ENCODE measurements at places on chromosomes 12 and 14.

- DNase-seq: no peak
- no peaks in the 10 kb centered on the region for H3K27me3 ChIP-seq
- no peaks in the 10 kb centered on the region for H3K4me1 ChIP-seq
- no peak overlapping the region for H3K27ac ChIP-seq
- H3K36me3 ChIP-seq: no peaks in the 10 kb centered on the region
- no peak overlapping the region for H3K4me3 ChIP-seq
These were observed 18.0 kb downstream of the ACACB start for GRCh38 chr12:109134186-109134917.

- DNase-seq: no peak
- H3K27ac ChIP-seq: no peak overlapping the region
- H3K36me3 ChIP-seq: peaks cover 81% of the 10 kb centered on the region
- no peaks in the 10 kb centered on the region for H3K27me3 ChIP-seq
- no peaks in the 10 kb centered on the region for H3K4me1 ChIP-seq
- H3K4me3 ChIP-seq: no peak overlapping the region
These were observed 9.7 kb downstream of the XPOT start for GRCh38 chr12:64413884-64414283.

GRCh38 chr12:69120354-69120753 lies 119.0 kb upstream of the CPSF6 start:
- H3K27me3 ChIP-seq: no peaks in the 10 kb centered on the region
- no peak overlapping the region for H3K27ac ChIP-seq
- H3K4me1 ChIP-seq: no peaks in the 10 kb centered on the region
- no peak overlapping the region for H3K4me3 ChIP-seq
- H3K36me3 ChIP-seq: no peaks in the 10 kb centered on the region
- no peak for DNase-seq

- DNase-seq: peak; percentile 81
- peak within 1 kb of the TSS; percentile 70 for H3K4me3 ChIP-seq
- no peaks in the 10 kb centered on the region for H3K27me3 ChIP-seq
- H3K36me3 ChIP-seq: no peaks in the 10 kb centered on the region
- peaks cover 15% of the 10 kb centered on the region for H3K4me1 ChIP-seq
These were observed at the start of gene MLH3 for GRCh38 chr14:75050852-75051555. Gene MLH3 (minus strand): TSS chr14:75051467. CDS start chr14:75049655, 1,812 bp downstream.

GRCh38 chr12:68246350-68246749 lies 7.1 kb downstream of the IL22 start:
- no peaks in the 10 kb centered on the region for H3K36me3 ChIP-seq
- H3K27ac ChIP-seq: no peak overlapping the region
- DNase-seq: no peak

- H3K27me3 ChIP-seq: no peaks in the 10 kb centered on the region
- peak; percentile 60 for DNase-seq
- peaks cover 20% of the 10 kb centered on the region for H3K36me3 ChIP-seq
- H3K4me1 ChIP-seq: peaks cover 30% of the 10 kb centered on the region
- peak overlapping the region; percentile 75 for H3K27ac ChIP-seq
These were observed 594 bp downstream of the TAMALIN start for GRCh38 chr12:52007158-52007921.

GRCh38 chr12:117417004-117417403 lies 55.6 kb upstream of the NOS1 start:
- H3K36me3 ChIP-seq: no peaks in the 10 kb centered on the region
- H3K4me3 ChIP-seq: no peak overlapping the region
- H3K4me1 ChIP-seq: no peaks in the 10 kb centered on the region
- H3K27me3 ChIP-seq: no peaks in the 10 kb centered on the region

DNA sequence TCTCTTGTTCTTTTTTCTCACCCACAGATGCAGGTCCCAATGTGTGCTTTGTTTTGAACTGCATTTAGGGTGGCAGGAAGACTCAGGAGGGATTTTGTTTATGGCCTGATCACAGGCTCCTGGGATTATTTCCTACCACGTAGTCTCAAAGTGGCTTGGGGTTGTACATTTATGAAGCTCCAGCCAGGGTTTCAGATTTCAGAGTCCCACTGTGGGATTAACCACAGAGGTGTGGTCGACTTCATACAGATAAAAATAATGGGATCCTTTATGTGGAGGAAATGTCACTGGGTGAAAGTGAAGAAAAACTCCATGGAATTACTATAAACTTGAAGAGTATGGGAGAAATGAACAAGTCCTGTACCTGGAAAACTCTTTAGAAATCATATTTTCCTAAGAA lies 14.2 kb upstream of the PPP1R1A start:
- H3K4me3 ChIP-seq: no peak overlapping the region
- H3K4me1 ChIP-seq: no peaks in the 10 kb centered on the region
- H3K27ac ChIP-seq: no peak overlapping the region
- H3K27me3 ChIP-seq: peaks cover 2% of the 10 kb centered on the region
- DNase-seq: no peak

- H3K4me1 ChIP-seq: peaks cover 8% of the 10 kb centered on the region
- H3K36me3 ChIP-seq: peaks cover 84% of the 10 kb centered on the region
- no peak overlapping the region for H3K4me3 ChIP-seq
- H3K27me3 ChIP-seq: no peaks in the 10 kb centered on the region
- H3K27ac ChIP-seq: no peak overlapping the region
These were observed 20.8 kb downstream of the RAB35 start for GRCh38 chr12:120095736-120096135.

DNA sequence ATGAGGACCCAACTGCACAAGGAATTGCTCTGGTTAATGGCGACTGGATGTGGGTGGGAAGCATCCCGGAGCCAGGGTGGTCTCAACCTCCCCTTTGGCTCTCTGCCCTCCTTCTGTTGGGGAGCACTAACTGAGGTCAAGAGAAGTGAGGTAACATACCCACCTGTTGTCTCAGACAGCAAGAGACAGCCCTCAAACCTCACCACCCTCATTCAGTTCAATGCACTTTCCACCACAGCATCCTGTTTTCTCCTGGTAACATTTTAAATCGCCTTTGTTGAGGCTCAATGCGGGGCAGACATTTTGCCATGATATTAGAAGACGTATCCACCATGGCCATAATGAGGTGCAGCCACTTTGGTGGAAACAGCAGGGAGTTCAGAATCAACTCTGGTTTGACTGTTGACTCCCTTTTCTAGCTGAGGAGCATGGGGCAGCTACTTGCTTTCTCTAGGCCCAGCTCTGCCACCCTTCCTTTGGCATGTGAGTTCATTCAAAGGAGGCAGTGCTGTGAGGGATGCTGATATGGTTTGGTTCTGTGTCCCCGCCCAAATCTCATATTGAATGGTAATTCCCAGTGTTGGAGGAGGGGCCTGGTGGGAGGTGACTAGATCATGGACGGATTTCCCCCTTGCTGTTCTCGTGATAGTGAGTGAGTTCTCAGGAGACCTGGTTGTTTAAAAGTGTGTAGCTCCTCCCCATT lies 338.6 kb downstream of the PCNX1 start:
- H3K27ac ChIP-seq: peak overlapping the region; percentile 11
- no peak for DNase-seq
- H3K27me3 ChIP-seq: no peaks in the 10 kb centered on the region
- H3K36me3 ChIP-seq: no peaks in the 10 kb centered on the region

GRCh38 chr12:132881818-132882217 lies 5.6 kb downstream of the CHFR start:
- no peak overlapping the region for H3K27ac ChIP-seq
- no peaks in the 10 kb centered on the region for H3K27me3 ChIP-seq
- H3K4me1 ChIP-seq: peaks cover 11% of the 10 kb centered on the region
- no peak overlapping the region for H3K4me3 ChIP-seq
- DNase-seq: no peak

DNA sequence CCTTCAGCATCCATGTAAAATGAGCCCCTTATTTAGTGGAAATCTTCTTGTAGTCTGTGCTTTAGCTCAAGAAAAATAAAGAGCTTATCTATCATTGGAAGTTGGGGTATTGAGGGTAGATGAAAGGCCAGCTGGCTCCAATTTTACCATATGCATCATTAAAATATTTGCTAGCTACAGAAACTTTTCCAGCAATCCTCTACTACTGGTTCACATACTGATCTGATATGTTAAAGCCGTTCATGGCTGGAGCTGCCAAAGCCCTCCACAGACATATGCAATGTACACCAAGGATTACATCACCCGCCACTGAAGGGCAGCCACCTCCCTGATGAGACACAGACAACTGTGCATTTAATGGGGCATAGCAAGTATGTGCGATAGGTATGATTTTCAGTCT lies 1205.3 kb downstream of the GALC start:
- H3K36me3 ChIP-seq: no peaks in the 10 kb centered on the region
- no peak overlapping the region for H3K4me3 ChIP-seq
- H3K27me3 ChIP-seq: no peaks in the 10 kb centered on the region
- no peak for DNase-seq

GRCh38 chr14:38074754-38075153 lies 132.9 kb upstream of the SSTR1 start:
- no peak overlapping the region for H3K4me3 ChIP-seq
- peak overlapping the region; percentile 11 for H3K27ac ChIP-seq
- DNase-seq: peak; percentile 25
- no peaks in the 10 kb centered on the region for H3K36me3 ChIP-seq

DNA sequence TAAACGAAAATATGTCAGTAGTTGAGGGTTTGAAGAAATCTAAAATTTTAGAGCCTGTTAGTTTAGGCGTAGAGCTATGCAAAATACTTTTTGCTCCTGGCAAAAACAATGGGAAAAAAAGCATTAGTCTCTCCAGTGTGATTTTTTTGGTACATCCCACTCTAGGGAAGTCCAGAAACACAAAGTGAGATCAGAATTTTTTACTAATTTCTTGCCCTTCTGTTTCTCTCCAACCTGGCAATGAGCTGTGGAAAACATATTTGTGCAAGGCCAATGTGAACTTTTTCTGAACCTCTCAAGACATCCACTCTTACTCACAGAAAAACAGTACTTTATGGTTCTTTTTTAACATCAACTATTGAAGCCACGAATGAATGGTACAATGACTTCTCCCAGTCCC lies 56.9 kb upstream of the DCN start:
- H3K4me1 ChIP-seq: no peaks in the 10 kb centered on the region
- no peaks in the 10 kb centered on the region for H3K27me3 ChIP-seq
- H3K27ac ChIP-seq: no peak overlapping the region
- DNase-seq: no peak

DNA sequence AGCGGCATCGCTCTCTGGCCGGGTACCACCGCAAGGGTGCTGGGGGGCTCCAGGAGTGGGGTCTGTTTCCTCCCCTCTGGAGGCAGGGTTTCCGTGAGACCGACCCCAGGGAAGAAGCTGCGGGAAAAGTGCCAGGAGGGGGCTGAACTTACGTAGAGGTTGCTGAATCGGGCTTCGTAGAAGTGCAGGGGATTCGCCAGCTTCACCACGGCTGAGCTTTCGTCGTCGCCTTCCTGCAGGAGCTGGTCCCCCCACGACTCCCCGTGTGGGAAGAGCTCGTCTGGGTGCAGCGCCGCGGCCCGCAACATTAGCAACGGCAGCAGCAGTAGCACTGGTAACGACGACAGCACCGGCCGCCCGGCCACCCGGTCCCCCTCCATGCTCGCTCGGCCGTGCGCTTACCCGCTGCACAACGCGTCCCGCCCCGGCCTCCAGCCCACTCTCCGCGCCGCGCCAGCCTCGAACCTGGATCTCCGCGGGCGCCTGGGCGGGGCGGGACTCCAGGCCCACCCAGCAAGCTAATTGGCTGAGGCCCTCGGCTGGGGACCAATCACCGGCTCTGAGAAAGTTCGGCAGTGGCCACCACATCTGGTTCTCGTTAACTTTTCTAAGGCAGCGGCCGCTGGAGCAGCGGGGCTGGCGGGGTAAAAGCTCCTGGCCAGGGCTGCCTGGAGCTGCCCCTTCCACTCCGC lies at the start of gene NID2:
Gene NID2 (minus strand): TSS at position 445 of the 692 bp plus-strand sequence. CDS start 65 bp downstream, at position 380.
- peaks cover 42% of the 10 kb centered on the region for H3K27me3 ChIP-seq
- peak within 1 kb of the TSS; percentile 56 for H3K4me3 ChIP-seq
- peaks cover 29% of the 10 kb centered on the region for H3K4me1 ChIP-seq
- no peaks in the 10 kb centered on the region for H3K36me3 ChIP-seq
- peak; percentile 12 for DNase-seq

GRCh38 chr14:52342849-52343596 lies 28.9 kb downstream of the PTGER2 start:
- H3K27ac ChIP-seq: no peak overlapping the region
- H3K27me3 ChIP-seq: no peaks in the 10 kb centered on the region
- DNase-seq: no peak
- H3K36me3 ChIP-seq: no peaks in the 10 kb centered on the region

DNA sequence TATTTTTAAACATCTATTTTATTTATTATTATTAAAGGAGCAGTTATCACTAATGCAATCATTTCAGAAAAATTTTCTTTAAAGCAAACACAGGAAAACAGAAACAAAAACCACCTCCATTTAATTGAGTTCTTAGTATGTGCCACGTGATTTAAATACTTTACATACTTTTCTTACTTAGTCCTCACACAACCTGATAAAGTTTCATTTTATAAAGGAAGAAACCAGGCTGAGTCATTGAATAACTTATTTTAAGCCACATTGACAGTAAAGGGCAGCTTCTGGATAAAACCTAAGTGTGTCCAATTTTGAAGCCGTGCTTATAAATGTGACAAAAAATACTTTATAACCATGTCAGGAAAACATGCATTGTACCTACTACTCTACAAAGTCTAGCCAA lies 57.1 kb upstream of the PCED1B start:
- no peaks in the 10 kb centered on the region for H3K4me1 ChIP-seq
- H3K4me3 ChIP-seq: no peak overlapping the region
- H3K36me3 ChIP-seq: no peaks in the 10 kb centered on the region
- H3K27ac ChIP-seq: no peak overlapping the region
- H3K27me3 ChIP-seq: no peaks in the 10 kb centered on the region
- DNase-seq: no peak

DNA sequence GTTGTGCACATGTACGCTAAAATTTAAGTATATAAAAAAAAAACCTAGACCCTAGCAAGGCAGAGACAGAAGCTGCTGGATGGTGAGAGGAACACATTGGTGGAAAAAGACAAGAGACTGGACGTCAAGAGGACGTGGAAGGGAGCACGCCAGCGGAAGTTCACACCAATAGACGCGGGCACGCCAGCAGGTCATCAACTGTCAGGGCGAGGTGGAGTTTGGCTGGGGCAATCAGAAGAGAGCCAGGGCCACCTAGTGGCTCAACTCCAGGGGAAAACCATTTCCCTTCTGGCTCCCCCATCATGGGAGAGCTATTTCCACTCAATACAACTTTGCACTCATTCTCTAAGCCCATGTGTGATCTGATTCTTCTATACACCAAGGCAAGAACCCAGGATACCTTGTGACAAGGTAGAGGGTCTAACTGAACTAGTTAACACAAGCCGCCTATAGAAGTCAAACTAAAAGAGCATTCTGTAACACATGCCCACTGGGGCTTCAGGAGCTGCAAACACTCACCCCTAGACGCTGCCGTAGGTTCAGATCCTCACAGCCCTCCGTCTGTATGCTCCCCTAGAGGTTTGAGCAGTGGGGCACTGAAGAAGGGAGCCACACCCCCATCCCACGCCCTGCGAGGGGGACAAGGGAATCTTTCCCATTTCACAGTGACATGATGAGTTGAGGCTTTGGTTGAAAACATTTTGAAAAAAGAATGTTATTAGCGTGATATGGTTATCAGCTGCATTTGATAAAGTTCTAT lies 702.7 kb downstream of the TMTC2 start:
- DNase-seq: no peak
- H3K27ac ChIP-seq: no peak overlapping the region
- H3K4me3 ChIP-seq: no peak overlapping the region
- H3K27me3 ChIP-seq: no peaks in the 10 kb centered on the region

- H3K36me3 ChIP-seq: no peaks in the 10 kb centered on the region
- H3K4me3 ChIP-seq: no peak overlapping the region
- no peak for DNase-seq
- H3K4me1 ChIP-seq: no peaks in the 10 kb centered on the region
- H3K27ac ChIP-seq: no peak overlapping the region
These were observed 381.3 kb downstream of the TMTC2 start for GRCh38 chr12:83067981-83068380.

- H3K4me1 ChIP-seq: peaks cover 18% of the 10 kb centered on the region
- peak overlapping the region; percentile 82 for H3K4me3 ChIP-seq
- peaks cover 20% of the 10 kb centered on the region for H3K36me3 ChIP-seq
- no peaks in the 10 kb centered on the region for H3K27me3 ChIP-seq
- no peak for DNase-seq
These were observed 1.7 kb downstream of the DYNLL1 start for GRCh38 chr12:120497524-120498150.

All from CD4-positive, alpha-beta T cell (primary cell).